Activated CD4-positive, alpha-beta T cell treated with anti-CD3 and anti-CD28 coated beads, Interleukin-2, amount 50 U/mL, for 1 hour (primary cell): ENCODE measurements at places on chromosomes 7 and 10.
A peak's percentile ranks its signal among the peaks of the same experiment; 100 is the strongest.

- no peak for DNase-seq
These were observed 27.6 kb downstream of the NPS start for GRCh38 chr10:127576740-127577161.

- no peak for DNase-seq
These were observed 282.3 kb downstream of the TFEC start for GRCh38 chr7:115748123-115748738.

GRCh38 chr10:100670828-100671479 lies 74.4 kb upstream of the PAX2 start:
- peak; percentile 58 for DNase-seq

GRCh38 chr10:12438919-12439692 lies 89.8 kb downstream of the CAMK1D start:
- no peak for DNase-seq

DNA sequence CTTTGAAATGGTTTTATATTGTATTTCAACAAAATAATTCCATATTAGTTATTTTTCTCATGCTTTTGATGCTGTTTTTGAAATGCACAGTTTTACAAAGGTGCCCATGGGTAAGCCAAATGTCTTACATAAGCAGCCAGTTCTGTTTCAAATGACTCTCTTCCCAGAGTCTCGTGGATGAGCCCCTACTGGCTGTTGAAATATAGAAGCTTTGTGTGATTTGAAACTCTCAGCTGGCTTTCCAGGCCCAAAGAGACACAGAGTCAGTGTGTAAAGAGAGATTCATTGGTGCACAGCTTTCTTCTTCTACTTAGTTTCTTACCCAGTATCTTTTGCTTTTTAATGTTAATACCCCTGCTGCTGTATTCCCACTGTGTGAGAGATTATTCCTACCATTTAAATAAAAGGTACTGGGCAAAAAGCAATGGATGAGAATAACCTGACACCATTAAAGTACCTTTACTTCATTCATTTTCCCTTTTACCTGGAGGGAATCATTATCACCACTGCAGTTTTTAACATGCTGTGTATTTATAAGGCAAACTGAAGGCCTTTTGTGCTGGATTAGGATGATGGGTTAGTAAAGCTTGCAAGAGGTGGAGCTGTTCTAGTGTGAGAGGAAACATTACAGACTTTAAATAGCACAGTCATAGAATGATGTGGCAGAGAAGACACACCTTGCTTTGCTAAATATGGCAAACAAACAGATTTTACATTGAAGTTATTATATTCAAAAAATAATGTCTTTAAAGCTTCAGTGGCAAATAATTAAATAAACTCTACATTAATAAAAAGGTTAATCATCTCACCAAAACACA lies 415.1 kb downstream of the THSD7A start:
- DNase-seq = no peak

- DNase-seq = no peak
These were observed 233.6 kb upstream of the CCDC6 start for GRCh38 chr10:60139798-60140566.
